ENCODE measurements at places on chromosomes 1 and 21.

DNA sequence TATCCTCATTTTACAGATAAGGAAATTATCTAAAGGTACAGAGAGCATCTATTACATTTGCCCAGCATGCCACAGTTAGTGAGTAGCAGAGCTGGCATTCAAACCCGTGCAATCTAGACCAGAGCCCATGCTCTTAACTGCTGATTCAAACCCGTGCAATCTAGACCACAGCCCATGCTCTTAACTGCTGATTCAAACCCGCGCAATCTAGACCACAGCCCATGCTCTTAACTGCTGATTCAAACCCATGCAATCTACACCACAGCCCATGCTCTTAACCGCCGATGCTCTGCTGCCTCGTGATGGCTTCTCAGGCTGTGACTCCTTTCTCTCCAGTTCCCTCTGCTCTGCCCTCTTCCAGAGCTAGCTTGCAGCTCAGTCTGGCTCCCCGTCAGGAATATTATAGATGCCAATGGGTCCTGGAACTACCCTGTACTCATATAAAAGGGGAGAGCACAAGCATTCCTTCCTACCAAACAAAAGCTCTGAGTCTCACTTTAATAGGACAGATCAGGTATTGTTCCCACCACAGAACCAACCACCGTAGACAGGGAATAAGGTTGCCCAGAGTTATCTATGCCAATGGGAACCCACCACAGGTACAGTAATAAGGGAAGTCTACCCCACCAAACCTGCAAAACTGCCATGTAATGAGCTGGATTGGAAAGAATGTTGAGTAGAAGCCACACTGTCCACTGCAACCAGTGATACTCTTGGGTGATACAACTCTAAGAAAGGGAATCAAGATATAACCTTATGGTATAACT, 78.4 kb downstream of the SMYD3 start:
- DNase-seq: no peak

DNA sequence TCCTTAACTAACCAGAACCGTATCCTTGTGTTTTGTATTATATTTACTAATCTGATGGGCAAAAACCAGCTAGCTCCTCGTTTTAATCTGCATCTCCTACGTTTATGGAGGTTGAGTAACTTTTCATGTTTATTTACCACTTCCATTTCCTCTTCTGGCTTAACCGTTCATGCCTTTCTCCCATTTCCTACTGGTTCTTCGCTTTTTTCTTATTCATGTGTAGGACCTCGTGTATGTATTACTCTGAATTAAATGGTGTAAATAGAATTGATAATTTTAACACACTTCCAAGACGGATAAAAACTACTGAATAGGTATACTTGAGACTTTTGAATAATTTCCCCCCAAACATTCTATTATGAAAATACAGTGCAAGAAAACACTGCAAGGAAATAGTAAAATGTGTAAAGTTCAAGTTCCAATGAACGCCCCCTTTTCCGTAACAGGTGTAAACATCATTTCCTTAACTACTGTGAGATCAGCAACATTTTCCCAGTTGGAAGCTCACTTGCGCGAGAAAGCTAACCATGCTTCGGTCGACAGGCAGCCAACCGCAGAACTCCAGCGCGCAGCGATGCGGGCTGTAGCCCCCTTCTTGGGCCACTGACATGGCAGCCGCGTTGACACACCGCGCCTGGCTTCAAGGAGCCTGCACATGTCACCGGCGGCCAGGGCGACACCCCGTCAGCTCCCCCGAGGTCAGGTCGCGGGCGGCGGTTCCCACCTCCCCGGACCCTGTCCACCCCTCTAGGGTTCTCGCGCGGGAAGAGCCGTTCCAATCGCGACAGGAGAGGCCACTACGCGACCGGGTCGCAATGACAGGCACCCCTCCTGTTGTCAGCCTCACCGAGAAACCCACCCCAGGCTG, 816 bp downstream of the EDEM3 start:
- peak; percentile 40 for DNase-seq

DNA sequence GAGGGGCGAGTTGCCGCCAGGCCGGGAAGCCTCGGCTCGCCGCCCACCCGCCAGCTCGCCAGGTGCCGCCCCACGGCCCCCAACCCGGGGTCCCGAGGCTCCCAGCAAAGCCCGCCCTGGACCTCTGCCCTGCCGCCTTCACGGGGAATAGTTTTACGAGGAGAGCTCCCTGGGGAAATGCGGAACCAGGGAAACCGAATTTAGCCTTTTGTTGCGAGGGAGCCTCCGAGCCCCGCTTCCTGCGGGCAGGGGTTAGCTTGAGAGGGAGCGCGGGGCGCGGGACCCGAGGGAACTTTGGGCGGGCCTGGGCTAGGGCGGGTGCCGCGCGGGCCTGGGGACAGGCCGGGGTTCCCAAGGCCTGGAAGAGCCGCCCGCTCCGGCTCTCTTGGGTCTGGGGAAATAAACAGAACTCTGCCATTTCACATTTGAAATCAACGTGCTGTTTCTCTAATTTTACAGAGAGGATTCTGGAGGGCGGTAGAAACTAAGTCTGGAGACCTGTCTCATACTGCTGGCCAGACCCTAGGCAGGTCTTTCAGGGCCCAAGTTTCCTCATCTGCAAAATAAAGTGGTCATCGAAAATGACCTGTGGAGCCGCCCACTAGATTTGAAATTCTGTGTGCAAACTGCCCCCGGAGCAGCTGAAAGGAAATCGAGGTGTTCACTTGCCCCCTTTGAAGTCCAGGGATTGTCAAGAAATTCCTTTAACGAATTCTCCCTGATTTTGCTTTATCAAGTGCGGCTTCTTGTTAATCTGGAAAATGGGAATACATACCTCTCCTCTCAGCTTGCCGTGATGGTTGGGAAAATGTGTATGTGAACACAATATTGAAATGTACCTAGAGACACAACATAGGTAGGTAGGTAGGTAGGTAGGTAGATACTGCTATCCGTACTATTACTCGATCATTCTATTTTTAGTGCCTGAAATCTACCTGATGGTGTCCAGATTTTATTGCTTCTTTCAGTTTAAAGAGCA, 749 bp upstream of the GLUL start:
- no peak for DNase-seq

DNA sequence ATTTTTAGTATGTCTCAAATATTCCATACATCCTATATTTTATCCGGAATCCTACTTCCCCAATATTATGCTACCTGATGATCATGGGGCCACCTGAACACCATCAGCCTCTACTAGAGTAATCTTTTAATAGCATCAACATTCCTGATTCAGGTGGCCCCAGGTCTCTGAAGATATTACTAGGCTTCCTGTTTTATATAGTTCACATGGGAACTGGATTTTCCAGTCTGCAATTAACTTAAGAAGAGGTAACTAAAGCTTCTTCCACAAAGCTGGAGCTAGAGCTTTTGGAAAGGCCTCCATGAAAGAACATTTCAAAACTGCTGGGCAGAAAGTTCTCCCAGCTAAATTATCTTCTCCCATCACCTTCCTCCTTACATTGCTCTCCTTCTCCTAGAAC, 72.3 kb upstream of the ADAM30 start:
- DNase-seq: no peak

GRCh38 chr1:168760241-168760640, 31.2 kb upstream of the DPT start:
- no peak for DNase-seq

DNA sequence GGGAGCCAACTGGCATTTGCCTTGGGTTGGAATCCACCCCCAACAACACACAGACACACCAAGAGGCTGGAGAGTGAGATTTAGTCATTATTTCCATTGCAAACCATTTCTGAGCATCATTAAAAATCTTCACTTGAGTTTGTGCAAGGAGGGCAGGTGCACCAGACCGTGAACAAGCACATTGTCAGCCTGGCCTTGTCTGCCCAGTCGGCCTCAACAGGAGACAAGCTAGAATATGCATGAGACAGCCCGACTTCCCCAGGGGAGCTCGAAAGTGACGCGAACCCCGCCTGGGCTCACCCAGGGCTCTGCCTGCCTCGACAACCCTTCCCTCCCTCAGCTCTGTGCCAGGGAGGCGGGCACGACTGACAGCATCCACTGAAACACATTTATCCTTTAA, 15.4 kb upstream of the GUCA2B start:
- DNase-seq: no peak

DNA sequence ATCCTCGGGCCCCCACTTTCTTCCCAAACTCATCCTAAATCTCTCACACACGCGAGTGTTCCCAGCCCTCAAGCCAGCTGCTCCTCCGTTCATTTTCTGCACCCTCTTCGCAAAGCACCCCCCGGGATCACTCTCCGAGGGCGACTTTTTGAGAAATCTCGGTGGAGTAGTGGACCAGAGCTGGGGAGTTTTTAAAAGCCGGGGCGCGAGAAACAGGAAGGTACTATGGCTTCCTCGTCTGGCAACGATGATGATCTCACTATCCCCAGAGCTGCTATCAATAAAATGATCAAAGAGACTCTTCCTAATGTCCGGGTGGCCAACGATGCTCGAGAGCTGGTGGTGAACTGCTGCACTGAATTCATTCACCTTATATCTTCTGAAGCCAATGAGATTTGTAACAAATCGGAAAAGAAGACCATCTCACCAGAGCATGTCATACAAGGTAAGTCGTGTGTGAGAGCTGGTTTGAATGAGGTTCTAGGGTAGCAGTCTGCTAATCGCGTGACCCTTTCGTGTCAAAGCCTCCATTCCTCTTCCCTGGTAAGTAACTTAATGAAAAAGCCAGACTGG, 800 bp downstream of the DR1 start:
- peak; percentile 53 for DNase-seq

- no peak for DNase-seq
Observed at GRCh38 chr1:230128569-230129285, 61.7 kb downstream of the GALNT2 start.

DNA sequence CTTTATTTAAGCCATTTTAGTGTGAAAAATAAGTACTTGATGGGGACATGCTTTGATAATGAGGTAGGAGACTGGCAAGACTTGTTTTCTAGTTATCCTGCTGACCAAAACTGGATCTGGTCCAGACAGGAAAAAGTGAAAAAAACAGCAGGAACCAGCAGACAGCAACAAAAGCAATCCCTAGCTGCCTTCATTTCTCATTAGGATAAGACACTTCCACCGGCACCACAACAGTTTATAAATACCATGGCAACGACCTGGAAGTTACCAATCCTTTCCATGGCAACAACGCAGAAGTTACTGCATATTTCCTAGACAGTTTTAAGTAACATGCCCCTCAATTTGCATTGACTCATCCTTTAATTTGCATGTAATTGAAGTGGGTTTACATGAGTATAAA, 993.8 kb upstream of the NCAM2 start:
- DNase-seq: no peak

Measured in CD4-positive, alpha-beta T cell treated with Interleukin-1 beta for 1 hour (primary cell).